ENCODE measurements at places on chromosomes 1 and 21. TPM values are rescaled to one million over a fixed set of nuclear protein-coding genes. Genes with fewer than 3 reads are reported as not detected.

Gene SMIM1
- total RNA-seq, result 1.0 TPM

Gene TFF2
- not detected for total RNA-seq

Gene TENT5C
- 0.09 TPM for total RNA-seq

Gene PROK1
- total RNA-seq, result not detected

Gene METTL18
- 7.3 TPM for total RNA-seq

Gene NPR1
- 1.1 TPM for total RNA-seq

Gene KIF17
- 1.4 TPM for total RNA-seq

Gene NIT1
- 31.0 TPM for total RNA-seq

Gene LCE3E
- total RNA-seq, result not detected

Gene EXTL1
- total RNA-seq, result not detected

Gene CYP4B1
- not detected for total RNA-seq

Gene TMEM39B
- 14.2 TPM for total RNA-seq

Gene NHLH1
- total RNA-seq, result 0.35 TPM

Data from A549 treated with DMSO at 1 μM for 4 hours (cell line).